ENCODE measurements at places on chromosomes 3 and 15. TPM values are rescaled to one million over a fixed set of nuclear protein-coding genes. Genes with fewer than 3 reads are reported as not detected.

SEMA3G gene
- 6.4 TPM for total RNA-seq

VPS39 gene
- total RNA-seq: 35.1 TPM

CADPS gene
- total RNA-seq: not detected

TTC21A gene
- total RNA-seq: 0.86 TPM

AAGAB gene
- total RNA-seq: 64.5 TPM

DNA sequence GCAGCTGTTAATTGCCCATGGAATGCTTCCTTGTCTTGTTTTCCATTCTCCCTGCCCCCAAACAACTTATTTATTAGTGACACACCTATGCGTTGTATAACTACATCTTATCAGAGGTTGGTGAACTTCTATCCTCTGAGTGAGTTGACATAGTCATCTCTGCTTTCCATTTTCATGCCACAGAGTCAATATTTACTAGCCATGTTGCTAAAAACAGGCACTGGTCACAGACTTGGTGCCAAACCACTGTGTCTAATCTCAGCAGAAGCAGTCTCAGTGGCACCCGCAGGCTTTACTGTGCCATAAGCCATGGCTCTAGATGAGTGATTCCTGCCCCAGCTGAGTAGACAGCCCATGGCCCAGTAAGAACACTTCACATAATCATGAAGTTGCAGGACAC, 26.5 kb downstream of the DAPK2 start:
- no peak for DNase-seq

DNA sequence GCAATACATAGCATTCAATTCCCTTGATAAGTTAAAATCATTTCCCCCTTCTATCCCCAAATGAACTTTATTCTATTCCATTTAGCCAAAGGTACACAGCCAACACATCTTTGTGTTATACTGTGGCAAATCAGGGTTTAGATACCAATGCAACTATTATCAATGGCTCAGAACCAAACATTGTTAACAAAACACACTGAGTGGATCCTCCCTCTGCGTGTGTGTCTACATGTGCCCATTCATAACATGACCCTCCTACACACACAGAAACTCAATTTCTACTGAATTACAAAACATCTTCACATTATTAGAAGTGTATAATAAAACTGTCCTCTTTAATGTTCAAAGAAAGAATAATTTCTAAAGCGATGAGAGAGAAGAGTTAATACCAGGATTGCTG, 1.3 kb downstream of the TTBK2 start:
- DNase-seq: no peak

- DNase-seq: no peak
These were observed 220.3 kb downstream of the OCA2 start for GRCh38 chr15:27878841-27879240.

GRCh38 chr3:150870406-150870805, 34.8 kb downstream of the MINDY4B start:
- DNase-seq: no peak

DNA sequence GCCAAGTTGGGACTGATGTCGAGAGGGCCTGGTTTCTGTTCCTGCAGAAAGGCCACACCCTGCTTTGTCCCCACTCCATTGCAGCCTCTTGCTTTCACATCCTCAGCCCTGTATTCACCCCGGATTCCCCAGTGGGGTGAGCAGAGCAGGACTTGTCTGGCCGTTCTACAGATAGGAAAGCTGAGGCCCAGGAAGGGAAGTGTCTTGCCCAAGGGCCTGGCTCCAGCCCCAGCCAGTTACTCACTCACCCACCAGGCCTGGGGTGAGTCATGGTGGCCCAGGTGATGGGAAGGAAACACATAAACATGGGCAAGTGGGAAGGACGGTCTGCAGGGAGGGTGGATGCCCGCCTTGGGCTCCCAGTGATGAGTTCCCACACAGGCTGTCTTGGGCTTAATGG, 6.1 kb upstream of the DUSP7 start:
- no peak for DNase-seq

GRCh38 chr3:172786036-172786435, 35.5 kb downstream of the ECT2 start:
- DNase-seq: no peak

- no peak for DNase-seq
These were observed 2.2 kb downstream of the CDCP1 start for GRCh38 chr3:45143673-45144671.

DNA sequence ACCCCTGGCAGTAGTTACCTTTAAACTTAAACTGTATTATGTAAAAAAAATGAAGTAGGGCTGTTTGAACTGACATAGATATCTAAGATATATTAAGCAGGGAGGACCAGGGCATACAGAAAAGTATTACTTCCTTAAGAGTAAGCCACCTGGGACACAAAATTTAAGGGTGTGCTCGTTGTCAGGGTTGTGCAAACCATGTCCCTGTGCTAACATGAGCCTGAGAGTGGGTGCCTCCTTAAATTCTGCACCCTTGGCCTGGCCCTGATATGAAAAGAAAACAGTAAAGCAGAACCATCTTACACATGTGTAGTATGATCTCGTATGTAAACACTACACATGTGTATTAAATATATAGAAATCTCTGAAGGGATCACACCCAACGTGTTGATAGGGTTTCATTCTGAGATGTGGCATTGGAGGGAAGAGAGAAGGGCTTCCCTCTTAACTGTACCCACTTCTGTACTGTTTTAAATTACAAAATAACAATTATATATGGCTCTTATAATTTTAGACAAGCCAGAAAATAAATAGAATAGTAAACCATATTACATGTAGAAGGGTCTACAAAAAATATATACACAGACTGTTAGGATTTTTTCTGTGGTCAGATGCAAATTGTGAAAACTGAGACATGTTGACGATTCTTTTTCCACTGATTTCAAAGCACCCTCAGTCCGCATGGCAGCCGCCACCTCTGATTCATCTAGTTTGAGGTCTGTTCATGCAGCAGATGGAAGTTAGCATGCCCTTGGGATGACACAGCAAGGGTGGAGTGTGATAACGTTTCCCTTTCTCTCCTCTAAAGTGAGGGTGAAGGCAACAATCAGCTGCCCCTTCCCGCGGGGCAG, 400.8 kb upstream of the PROK2 start:
- DNase-seq: peak; percentile 15

DNA sequence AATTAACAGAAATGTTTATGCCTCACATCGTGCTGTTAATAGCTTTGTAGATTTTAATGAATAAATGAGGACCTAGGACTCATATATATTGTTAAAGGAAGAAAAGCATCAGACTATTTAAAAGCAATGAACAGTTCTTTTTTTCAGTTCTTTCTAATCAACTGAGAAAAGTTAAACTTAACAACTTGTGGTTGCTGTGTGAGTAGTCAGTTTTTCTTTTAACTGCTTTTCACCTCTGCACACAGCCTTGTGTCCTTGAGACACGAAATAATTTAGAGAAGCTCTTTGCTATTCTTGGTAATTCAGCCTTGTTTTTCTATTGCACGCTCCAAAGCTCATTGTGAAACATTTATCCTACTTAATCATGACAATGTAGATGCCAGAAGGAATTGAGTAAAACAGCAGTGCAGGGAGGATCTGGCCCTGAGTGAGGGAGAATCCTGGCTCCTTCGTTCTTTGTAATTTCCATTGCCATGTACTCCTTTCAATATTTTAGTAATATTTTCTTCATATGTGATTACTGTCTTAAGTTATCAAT, 499.0 kb downstream of the PYDC2 start:
- no peak for DNase-seq

DNA sequence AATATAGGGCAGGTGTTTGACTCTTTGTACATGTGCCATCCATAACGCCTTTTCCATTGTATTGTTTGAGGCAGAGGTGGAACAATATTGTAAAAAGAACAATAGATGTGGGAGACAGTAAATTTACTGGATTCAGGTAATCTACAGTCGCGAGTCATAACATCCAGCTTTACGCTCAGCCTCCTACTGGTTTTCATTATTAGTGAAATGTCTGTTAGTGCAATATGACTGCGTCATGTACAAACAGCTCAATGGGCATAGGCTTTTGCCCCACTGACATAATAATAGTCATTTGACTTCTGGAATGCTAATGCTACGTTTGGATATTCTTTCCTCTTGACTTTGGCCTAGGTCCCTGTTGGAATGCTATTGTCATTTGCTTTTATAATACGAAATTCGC, 9.5 kb downstream of the CACNA2D3 start:
- DNase-seq: no peak

DNA sequence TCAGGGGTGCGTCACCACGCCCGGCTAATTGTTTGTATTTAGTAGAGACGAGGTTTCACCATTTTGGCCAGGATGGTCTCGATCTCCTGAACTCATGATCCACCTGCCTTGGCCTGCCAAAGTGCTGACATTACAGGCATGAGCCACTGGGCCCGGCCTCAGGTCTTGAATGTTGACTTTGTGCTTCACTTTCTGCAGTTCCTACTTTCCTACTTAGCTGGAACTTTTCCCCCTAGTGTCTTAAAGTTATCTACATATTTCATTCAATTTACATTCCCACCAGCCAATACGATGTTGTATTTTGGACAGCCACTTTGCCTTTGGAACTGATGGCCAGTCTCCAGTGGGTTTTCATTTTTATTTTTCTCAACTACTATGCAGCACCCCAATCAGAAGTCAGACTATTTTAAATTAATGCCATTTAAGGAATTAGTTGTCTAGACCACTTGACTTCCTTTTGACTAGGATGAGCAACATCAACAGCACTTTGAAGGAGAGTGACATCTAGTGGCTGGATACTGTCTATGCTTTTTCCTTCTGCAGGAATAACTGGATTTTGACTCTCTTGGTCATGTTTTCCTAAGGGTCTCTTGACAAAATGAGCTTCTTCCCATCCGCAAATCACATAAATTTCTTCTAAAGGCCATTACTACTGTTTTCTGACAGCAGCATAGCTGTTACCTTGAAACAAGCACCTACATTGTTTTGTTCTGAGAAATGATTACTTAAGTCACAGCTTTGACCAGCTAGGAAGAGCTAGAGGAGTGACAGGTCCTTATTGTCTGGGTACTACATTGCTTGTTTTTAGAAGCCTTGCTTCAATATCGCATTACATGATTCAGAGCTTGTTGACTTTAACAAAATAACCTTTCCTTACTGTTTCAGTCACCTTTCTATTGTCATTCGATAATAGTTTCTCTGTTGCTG, 140.2 kb downstream of the ITPR1 start:
- peak; percentile 22 for DNase-seq

GRCh38 chr15:39429898-39430357, 151.0 kb upstream of the THBS1 start:
- peak; percentile 99 for DNase-seq

DNA sequence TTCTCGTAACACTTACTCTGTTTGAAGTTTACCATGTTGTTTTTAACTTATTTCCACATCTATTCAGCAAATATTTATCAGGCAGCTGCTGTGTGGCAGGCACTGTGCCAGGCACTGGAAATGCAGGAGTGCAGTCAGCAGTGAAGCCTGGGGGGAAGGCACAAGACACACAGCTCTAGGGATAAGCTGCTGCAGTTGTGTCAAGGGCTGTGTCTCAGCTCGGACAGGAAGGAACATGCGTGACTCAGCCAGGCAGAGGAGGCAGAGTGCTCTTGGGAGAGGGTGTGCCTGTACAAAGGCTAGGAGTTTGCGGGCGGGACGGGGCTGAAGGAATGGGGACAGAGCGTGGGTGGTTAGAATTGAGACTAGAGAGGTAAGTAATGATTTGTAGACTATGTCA, 24.7 kb downstream of the LYSMD4 start:
- peak; percentile 90 for DNase-seq

GRCh38 chr3:112640276-112640929, 540 bp downstream of the CCDC80 start:
- no peak for DNase-seq

DNA sequence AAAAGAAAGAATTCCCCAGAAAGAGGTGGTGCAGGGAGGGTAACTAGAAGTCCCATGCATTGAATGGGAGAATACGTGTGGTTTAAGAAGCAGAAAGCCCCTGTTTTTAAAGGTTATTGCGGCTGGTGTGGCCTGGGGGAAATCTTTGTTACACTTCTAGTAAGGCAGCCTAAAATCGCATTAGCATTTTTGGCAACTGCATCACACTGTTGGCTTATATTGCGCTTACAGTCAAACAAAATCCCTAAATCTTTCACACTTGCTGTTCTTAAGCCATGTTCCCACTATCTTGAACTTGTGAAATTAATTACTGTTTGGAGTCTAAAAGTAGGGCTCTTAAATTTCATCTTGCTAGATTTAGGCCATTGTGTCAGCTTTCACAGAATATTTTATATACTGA, 66.0 kb upstream of the GOLIM4 start:
- DNase-seq: no peak

DNA sequence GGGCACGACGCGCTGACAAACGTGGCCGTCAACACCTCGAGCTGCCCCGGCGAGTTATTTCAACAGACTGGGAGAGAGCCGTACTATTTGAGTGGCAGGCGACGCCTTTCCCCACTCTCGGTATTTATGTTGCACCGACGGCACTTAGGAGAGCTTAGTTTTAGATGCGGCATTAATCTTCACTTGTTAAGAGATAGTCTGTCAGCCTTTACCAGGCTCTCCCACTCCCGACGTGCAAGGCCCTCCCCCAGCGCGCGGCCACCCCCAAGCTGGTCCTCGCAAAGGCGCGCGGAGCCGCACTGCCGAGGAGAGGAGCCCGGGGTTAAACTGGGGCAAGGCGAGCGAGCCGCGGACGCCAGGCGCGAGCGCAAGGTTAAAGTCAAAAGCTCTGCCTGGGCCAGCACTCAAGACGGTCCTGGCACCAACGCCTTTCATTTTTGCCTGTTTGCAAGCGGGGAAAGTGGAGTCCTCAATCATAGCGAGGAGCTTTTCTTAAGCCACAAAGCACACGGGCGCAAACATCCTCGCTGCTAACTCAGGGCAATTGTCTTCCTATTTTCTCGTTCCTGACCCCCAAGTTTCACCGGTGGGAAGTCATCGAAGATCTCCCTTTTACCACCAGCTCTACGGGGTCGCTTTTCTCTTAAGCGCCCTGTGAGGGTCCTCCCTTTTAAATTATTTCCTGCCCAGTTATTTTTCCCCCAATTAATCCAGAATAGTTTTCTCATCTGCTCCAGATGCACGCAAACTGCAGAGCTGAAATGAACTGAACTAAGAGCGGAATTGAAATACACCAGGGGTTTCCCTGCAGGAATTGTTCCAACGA, 86.6 kb downstream of the NR2F2 start:
- DNase-seq: no peak

- no peak for DNase-seq
These were observed 371.4 kb downstream of the SV2B start for GRCh38 chr15:91471468-91471867.

- no peak for DNase-seq
These were observed 103.6 kb upstream of the BFSP2 start for GRCh38 chr3:133295944-133296917.

DNA sequence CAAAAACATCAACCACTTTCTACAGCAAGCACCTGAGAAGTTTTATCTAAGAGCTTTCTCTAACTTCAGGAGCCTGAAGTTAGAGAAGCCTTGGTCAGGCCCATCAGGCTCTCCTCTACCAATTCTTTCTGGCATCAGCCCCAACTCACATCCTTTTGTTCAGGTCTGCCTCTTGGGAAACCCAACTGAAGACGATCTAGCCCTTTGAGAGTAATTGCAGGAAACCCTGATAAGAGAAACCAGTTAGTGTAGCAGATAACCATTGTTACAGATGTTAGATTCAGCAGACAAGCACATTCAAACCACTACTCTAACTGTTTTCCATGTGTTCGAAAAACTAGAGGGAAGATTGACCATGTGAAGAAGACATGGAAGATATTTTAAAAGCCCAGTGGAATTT, 27.0 kb upstream of the DYNC1LI1 start:
- no peak for DNase-seq

Data from pulmonary artery endothelial cell (primary cell).